DND-41 (cell line): ENCODE measurements at places on chromosomes 2 and 18.

DNA sequence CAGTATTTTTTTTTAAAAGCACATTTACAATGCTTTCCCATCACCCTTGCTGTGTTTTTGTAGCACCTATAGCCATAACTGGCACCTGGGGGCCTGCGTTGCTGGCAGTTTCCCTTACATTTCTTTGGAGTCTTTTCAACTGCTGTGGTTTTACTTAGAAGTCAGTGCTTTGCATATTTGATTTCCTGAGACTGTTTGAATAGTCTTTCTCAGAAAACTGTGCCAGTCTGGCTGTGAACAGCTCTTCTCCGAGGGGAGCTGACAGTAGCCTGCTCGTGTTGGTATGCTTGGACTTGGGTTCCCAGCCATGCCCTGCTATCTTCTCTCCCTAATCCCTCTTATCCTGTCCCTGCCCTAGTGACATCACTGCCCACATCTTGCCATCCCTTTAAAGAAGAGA is 81.5 kb downstream of the DPP4 start:
- DNase-seq: peak; percentile 92

DNA sequence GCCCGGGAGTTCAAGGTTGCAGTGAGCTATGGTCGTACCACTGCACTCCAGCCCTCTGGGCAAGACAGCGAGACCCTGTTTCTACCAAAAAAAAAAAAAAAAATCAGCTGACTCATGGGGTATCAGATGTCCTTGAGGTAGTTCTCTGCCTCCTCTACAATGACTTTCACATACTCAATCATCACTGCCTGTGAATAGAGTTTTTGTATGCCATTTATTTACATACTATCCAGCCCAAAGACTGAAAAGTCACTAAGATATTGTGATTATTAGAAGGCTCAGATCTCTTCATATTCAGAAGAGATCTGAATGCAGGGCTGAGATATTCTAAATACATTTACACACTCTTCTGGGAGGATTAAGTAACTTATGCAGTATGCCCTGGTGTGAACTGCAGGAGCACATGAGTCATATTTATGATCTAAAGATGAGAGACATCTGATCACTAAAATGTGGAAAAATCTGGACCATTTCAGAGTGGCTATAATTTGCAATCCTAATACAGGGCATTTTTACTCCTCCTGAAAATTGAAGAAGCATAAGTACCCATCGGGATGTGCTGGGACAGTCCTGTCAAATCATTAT is 38.9 kb downstream of the KLF7 start:
- DNase-seq: no peak

DNA sequence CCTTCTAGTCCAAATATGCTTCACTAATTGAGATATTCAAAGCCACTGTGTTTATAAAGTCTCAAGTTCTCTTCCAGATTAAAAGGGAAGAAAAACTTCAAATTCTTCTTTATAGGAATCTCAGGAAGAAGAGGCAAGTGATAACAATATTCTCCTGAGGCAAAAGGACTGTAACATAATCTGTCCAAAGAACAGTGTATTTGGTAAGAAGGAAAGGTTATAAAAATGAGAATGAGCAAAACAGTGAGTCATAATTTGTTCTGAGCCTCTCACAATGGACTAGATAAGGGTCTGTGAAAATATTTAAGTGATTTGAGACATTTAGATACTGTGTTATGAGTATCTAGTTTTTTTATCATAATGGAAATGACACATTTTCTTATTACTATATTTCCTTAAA is 44.3 kb downstream of the SNRPD1 start:
- no peak for DNase-seq

DNA sequence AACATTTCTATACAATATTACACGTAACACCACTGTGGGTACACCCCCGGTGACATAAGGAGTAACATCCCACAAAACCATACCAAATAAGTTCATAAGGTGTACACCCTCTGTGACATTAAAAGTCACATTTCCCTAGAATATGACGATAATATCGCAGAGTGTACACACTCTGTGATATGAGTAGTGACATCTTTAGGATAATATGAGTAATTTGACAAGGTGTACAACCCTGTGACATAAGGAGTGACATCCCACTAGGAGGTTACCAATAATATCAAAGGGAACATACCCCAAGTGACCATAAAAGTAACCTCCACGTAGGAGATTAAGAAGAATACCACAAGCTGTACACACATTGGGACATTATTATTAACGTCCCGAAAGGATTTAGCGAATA is 24.0 kb upstream of the TEX261 start:
- no peak for DNase-seq

DNA sequence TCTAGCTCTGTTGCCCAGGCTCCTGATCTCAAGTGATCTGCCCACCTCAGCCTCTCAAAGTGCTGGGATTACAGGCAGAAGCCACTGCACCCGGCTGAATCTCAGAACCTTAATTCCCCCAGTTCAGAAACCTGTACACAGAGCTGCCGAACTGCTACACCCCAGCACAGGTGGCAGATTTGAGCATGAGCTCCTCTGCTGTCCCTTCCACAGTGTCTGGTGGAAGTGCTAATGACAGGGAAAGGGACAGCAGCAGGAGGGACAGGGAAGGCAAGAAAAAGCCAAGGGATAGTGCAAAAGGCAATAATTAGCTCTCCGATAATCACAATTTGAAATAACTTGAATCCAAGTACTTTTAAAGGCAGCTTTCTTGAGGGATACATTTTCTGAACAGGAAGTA is 211.4 kb upstream of the ZNF521 start:
- no peak for DNase-seq

- DNase-seq: no peak
These were observed 354.2 kb upstream of the GALNT5 start for GRCh38 chr2:156903335-156903734.

DNA sequence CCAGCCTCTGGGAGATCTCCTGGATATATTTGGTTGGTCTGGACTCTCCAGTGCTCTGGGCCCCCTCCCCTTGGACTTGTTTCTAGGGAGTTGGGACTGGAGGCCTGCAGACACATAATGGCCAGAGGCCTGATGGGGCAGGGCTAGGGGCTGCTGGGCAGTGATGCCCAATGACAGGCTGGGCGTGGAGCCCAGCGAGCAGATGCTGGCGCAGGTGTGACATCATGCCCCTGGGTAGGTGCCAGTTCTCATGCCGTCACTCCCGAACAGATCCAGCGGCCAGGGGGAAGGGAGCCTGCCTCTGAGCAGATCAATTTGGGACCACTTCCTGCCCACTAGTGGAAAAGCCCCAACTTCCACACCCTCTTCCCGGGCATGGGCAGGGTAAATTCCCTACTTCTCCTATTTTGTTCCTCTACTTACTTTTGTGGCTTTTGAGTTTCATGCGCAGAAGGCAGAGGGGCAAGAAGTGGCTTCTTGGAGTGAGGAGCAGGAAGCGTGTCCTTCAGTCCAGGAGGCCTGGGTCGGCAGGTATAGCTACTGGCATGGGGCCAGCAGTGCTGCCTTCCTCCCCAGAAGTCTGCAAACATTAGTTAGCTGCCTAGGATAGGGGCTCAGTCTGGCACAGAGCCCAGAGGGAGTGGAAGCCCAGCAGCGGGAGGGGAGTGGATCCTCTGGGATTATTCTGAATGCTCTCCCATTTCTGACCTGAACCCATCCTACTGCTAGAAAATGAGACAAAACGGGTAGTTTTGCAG is 6.1 kb downstream of the MPV17 start:
- DNase-seq: no peak

- DNase-seq: no peak
These were observed 404.3 kb downstream of the PID1 start for GRCh38 chr2:228866781-228867180.

GRCh38 chr18:63346031-63346430 is 21.0 kb downstream of the KDSR start:
- DNase-seq: no peak

DNA sequence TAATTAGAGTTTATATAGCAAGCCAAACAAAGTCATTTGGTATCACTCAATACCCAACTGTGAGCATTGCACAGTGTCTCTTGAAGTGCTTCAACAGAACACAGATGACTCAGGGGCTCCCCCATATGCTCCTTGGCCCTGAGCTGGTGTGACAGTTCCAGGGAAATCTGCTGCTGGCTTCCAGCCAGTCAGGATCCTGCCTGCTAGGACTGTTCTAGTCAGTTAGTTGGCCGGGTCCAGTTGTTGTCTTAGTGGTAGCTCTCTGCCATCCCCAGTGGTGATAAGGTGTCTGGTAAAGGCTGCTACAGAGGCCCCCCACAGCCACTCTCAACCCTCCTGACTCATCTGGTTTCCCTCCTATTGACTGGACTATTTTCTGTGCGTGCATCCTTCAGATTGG is 100.3 kb downstream of the IRS1 start:
- DNase-seq: no peak

- DNase-seq: no peak
These were observed 13.1 kb downstream of the SRD5A2 start for GRCh38 chr2:31567679-31568078.

- DNase-seq: no peak
These were observed 144.7 kb upstream of the ITGA4 start for GRCh38 chr2:181312515-181312927.

DNA sequence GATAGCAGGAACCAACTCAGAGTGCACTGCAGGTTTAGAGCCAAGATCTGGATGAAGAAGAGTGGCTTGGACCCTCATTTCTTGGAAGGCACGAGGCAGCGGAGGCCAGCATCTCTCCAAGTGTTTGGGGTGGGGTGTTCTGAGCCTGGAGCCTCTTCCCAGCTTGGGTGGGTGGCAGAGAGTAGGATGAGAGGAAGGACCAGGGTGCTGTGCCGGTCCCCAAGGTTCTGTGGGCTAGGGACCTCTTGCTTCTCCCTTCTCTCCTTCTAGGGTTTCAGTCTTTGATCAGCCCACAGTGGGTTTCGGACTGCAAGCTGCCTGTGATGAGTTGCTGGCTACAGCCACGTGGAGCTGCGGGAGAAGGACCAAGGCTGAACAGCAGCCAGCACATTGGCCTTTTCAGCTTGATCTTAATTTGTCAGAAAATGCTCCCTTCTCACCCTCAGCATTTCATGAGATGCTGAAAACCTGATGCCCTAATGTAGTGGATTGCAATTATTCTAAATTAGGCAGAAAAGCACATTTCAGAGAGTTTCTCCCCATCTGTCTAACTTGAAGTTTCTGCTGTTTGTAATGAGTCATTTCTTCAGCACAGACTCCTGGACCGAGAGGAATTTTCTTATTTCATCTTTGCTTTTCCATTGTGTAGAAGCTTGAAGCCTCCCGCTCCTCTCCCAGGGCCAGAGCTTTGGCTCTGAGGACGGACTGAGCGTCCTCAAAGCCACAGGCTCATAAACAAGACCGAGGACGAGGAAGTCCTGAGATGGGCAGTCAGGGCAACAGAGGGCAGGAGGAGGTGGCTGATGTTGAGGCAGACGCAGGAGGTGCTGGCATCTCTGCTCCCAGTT is 99.1 kb upstream of the HDAC4 start:
- no peak for DNase-seq

DNA sequence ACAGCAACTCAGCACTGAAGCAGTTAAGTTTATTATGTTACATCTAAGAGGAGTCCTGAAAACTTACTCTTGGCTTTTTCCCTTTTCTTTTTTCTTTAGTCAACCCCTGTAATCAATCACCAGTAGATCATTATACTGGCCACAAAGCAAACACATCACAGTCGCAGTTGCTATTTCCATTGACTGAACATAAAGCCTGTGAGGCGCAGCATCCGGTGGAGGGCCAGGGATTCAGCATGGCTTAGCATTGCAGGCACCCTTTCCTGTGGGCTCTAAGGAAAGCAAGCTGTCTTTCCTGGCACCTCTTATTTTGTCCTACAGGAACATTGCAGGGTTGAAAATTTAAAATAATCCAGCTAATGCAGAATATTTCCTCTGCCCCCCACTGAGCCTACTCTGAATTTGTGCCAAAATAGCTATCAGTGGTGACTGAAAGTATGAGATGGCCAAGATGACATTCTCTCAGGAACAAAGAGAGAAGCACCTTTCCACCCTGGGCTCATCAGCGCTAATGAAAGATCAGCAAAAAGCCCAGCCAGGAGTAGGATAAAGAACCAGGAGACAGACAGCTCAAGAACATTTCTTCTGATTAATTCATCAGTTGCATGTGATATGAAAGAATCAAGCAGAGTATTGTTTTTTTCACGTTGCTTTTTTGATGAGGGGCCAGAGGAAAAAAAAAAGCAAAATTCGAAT is 85.3 kb upstream of the SULT1C3 start:
- no peak for DNase-seq

DNA sequence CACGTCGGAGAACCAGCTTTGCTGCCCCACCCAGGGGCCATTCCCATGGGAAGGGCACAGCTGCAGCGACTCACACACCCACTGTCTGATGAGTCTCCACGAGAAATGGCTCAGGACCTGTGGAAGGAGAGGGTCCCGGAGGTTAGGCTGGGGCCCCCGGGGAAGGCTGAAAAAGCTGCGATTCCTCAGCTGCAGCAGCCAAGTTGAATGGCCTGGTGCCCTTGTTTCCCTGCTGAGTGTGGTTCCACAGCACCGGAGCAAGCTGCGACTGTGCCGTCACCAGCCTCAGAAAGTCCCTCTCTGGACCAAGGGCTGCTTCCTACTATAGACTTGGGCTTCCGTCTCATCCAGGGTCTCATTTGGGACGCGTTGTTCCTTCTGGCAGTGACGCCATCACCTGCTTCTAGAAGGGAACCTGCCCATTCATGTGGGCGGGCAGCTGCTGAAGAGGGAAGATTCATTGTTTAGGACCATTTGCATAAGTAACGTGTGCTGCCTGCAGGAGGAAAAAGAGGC is 180.2 kb downstream of the INHBB start:
- DNase-seq: no peak

- no peak for DNase-seq
These were observed 19.5 kb upstream of the REG3A start for GRCh38 chr2:79179036-79179435.

DNA sequence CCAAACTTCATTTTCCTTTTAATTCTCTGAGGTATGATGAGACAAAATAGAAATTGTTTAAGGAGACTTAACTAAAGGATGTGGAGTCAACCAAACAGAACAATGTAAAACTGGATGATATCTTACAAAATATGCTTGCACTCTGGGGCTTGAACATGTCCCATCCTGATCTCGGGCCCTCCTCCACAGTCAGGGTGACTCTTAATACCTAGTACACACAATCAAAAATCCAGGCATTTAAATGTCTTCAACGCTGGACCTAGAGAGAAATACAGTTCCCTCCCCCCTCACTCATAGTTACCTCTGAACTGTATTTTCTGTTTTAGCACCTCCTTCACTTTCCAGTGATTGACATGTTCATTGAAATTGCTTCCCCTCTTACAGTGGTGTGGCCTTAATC is 36.9 kb upstream of the SERPINB2 start:
- no peak for DNase-seq

- DNase-seq: no peak
These were observed 80.5 kb downstream of the BCL2L11 start for GRCh38 chr2:111201214-111201613.

- no peak for DNase-seq
These were observed 39.6 kb downstream of the ZEB2 start for GRCh38 chr2:144480285-144480684.
